ENCODE measurements at places on chromosomes 5 and 9. TPM values are rescaled to one million over a fixed set of nuclear protein-coding genes. Genes with fewer than 3 reads are reported as not detected.

Gene ANKRD34B
- not detected for total RNA-seq

- H3K27me3 ChIP-seq: no peaks in the 10 kb centered on the region
- no peak overlapping the region for H3K4me3 ChIP-seq
- no peak for DNase-seq
- no peak overlapping the region for H3K27ac ChIP-seq
- H3K4me1 ChIP-seq: no peaks in the 10 kb centered on the region
- no peaks in the 10 kb centered on the region for H3K36me3 ChIP-seq
Observed at GRCh38 chr5:118007262-118007661, 981.1 kb downstream of the DTWD2 start.

Gene GMCL2
- total RNA-seq: not detected

DNA sequence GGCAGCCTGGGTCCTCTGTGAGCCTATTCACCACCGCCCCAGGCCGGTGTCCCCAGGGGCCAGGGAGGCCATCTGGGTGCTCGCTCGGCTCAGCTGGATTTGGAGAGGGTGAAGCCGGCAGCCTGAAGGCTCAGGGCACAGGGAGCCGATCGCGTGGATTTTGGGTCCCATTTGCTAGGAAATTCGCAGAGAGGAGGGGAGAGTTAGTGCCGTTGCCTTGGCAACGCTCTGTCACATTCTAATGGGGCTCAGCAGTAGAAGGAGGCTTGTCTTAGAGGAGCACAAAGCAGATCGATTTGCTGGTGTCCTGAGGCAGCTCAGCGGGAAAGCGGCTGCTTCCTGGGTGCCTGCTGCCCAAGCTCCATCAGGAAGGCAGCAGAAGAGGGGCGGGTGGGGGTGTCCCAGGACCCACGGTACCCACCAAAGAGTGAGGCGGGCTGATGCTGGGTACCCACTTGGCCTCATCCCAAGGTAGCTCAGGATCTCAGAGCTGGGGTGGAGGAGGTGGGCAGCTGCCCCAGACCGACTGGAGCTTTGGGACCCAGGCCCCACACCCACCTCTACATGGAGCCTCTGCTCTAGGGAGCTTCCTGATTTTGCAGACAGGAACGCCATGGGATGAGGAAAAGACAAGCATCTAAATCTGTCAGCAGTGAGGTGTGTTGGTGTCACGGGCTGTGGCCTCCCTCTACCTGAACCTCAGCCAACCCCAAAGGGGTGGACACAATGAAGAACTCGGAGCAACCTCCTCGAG lies 17.1 kb upstream of the OLFM1 start:
- H3K4me3 ChIP-seq: no peak overlapping the region
- no peaks in the 10 kb centered on the region for H3K4me1 ChIP-seq
- no peaks in the 10 kb centered on the region for H3K36me3 ChIP-seq

Gene LRRC19
- total RNA-seq: not detected

Gene IL4
- total RNA-seq: not detected

- no peak overlapping the region for H3K27ac ChIP-seq
- no peak overlapping the region for H3K4me3 ChIP-seq
- H3K36me3 ChIP-seq: no peaks in the 10 kb centered on the region
- no peak for DNase-seq
Observed at GRCh38 chr5:3839151-3839550, 243.5 kb downstream of the IRX1 start.

- DNase-seq: no peak
- no peaks in the 10 kb centered on the region for H3K4me1 ChIP-seq
- peaks cover 4% of the 10 kb centered on the region for H3K27me3 ChIP-seq
- H3K27ac ChIP-seq: no peak overlapping the region
Observed at GRCh38 chr5:112407240-112407639, 11.8 kb downstream of the EPB41L4A start.

GRCh38 chr5:116763987-116764866 lies 189.6 kb upstream of the SEMA6A start:
- H3K4me3 ChIP-seq: no peak overlapping the region
- H3K36me3 ChIP-seq: no peaks in the 10 kb centered on the region
- H3K4me1 ChIP-seq: peaks cover 17% of the 10 kb centered on the region
- DNase-seq: no peak
- no peaks in the 10 kb centered on the region for H3K27me3 ChIP-seq
- no peak overlapping the region for H3K27ac ChIP-seq

Gene OR2S2
- total RNA-seq: not detected

DNA sequence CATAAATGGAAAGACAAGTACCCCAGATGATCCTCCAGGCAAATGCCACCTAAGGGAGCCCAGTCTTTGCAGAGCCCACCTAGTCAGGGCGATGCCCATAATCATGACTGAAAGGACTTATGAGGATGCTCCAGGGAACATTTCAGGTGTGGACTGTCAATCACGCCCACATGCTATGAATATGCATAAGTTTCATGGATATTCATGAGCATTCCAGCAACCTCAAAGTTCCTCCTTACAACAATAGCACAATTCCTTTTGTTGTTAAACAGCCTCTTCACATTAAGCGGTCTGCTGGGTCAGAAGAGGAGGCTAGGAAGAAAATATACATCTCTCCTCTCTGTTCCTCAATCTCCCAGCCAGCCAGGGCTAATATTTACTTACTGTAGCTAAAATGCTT lies 161.6 kb downstream of the C5orf15 start:
- no peak overlapping the region for H3K27ac ChIP-seq
- H3K4me3 ChIP-seq: no peak overlapping the region
- H3K27me3 ChIP-seq: peaks cover 37% of the 10 kb centered on the region
- H3K36me3 ChIP-seq: no peaks in the 10 kb centered on the region
- H3K4me1 ChIP-seq: no peaks in the 10 kb centered on the region
- DNase-seq: no peak

- H3K4me1 ChIP-seq: no peaks in the 10 kb centered on the region
- no peak overlapping the region for H3K4me3 ChIP-seq
- H3K36me3 ChIP-seq: no peaks in the 10 kb centered on the region
- H3K27me3 ChIP-seq: no peaks in the 10 kb centered on the region
- H3K27ac ChIP-seq: no peak overlapping the region
Observed at GRCh38 chr5:96638561-96638960, 23.6 kb upstream of the CAST start.

Gene PTAR1
- total RNA-seq: 32.2 TPM

DNA sequence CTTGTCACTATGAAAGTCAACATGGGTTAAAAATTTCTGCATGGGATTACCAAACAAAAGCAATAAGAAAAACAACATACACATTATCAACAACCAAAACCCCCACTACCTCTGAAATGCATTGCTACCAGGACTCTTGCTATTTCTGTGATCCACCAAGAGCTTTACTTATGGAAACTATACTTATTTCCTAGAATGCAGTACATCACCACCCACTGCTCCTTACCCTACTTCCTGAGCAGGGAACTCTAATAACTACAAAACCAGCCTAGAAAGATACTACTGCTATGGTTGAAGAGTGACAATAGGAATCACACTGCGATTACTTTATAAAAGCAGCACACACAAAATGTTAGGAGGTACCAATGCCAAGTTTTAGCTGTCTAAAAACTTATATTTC lies 22.2 kb downstream of the LURAP1L start:
- H3K27me3 ChIP-seq: no peaks in the 10 kb centered on the region
- H3K4me1 ChIP-seq: no peaks in the 10 kb centered on the region
- no peak for DNase-seq
- no peak overlapping the region for H3K27ac ChIP-seq
- H3K36me3 ChIP-seq: no peaks in the 10 kb centered on the region

DNA sequence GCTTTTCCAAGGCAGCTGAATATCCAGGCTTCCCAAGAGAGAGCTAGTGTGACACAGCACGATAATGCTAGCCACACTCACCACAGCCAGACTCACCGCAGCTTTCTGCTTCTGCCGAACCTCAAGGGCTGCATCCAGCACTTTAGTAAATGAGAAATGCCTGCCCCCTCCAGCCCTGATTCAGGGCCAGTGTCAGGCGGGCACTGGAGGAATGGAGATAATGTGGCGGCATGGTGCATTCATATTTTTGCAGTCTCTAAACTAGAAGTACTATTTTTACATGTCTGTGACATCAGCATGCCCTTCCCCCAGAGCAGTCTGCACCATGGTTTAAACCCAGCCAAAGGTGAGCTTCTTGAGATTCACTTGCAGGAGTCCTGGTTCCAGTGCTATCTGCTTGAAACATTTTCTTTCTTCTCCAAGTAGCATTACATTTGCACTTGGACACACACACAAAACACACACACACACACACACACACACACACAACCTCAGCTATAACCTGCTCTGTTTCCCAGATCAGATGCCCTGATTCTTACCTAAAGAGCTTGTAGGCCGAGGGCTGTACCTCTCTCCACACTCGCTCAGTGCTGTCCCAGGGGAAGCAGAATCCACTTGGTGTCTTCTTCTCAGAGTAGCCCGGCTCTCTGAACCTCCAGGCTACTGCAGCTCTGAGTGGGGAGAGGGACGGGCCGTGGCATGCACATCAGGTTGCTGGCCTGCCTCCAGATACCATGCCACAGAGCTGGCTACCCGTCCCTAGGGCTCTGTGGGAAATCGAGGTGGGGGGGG lies at the start of gene FGF1:
TSS of gene FGF1 (minus strand) at position 673 of the 792 bp plus-strand sequence. CDS start 71,963 bp downstream, outside the sequence.
- no peak for DNase-seq
- peaks cover 10% of the 10 kb centered on the region for H3K4me1 ChIP-seq
- no peaks in the 10 kb centered on the region for H3K36me3 ChIP-seq
- H3K4me3 ChIP-seq: no peak within 1 kb of the TSS
- no peaks in the 10 kb centered on the region for H3K27me3 ChIP-seq

DNA sequence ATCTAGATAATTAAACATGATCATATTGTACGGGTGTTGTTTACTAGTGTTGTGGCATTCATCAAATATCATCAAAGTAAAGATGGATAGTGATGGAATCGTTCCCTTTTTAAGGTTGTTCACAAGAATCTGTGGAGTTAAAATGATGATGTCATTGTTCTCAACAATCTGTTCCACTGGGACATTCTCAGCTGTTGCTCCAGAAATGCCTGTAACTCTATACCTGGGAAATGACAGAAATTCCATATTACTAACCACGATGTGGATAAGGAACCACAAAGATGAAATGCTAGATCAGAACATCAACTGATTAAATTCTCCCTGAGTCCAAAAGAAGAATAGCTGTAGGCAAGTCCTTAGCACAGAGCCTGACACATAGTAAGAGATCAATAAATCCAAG lies 38.0 kb downstream of the RIGI start:
- H3K27ac ChIP-seq: no peak overlapping the region

DNA sequence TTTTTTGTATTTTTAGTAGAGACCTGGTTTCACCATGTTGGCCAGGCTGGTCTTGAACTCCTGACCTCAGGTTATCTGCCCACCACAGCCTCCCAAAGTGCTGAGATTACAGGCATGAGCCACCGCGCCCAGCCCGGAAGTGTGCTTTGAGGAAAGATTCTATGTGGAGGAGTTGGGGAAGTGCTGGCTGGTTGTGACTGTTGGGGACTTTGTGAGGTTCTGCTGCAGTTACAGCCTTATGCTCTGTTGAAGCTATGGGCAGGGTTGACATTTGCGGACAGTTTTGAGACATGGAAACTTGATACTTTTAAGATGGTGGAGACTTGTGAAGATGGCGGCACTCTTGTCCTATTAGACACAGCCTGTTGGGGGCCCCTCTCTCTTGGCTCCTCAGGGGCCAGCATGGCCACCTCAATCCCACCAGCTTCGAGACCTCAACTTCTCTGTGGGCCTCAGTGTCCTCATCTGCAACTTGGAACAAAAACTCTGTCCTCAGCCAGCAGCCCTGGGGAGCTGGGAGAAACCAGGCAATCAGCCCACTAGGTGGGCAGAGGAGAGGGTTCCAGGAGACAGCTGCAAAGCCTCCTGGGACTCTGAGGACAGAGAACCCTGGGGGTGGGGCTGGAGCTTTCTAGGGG lies 24.9 kb downstream of the C9orf50 start:
- no peak for DNase-seq
- H3K4me1 ChIP-seq: peaks cover 93% of the 10 kb centered on the region
- peak overlapping the region; percentile 57 for H3K4me3 ChIP-seq
- no peaks in the 10 kb centered on the region for H3K27me3 ChIP-seq

Gene NDFIP1
- 37.8 TPM for total RNA-seq

GRCh38 chr9:114905170-114905940 lies 25.0 kb downstream of the TNFSF8 start:
- no peak for DNase-seq
- H3K36me3 ChIP-seq: no peaks in the 10 kb centered on the region
- no peak overlapping the region for H3K4me3 ChIP-seq
- H3K27ac ChIP-seq: no peak overlapping the region
- H3K4me1 ChIP-seq: peaks cover 20% of the 10 kb centered on the region
- H3K27me3 ChIP-seq: peaks cover 26% of the 10 kb centered on the region

- no peak for DNase-seq
- no peaks in the 10 kb centered on the region for H3K27me3 ChIP-seq
- H3K27ac ChIP-seq: no peak overlapping the region
- no peak overlapping the region for H3K4me3 ChIP-seq
- no peaks in the 10 kb centered on the region for H3K4me1 ChIP-seq
Observed at GRCh38 chr5:33425314-33425713, 15.5 kb upstream of the TARS1 start.

- no peaks in the 10 kb centered on the region for H3K36me3 ChIP-seq
- H3K27ac ChIP-seq: no peak overlapping the region
- H3K4me1 ChIP-seq: no peaks in the 10 kb centered on the region
- no peak for DNase-seq
Observed at GRCh38 chr9:98870782-98871557, 63.5 kb downstream of the GALNT12 start.

GRCh38 chr9:112711050-112711689 lies 6.7 kb downstream of the INIP start:
- no peaks in the 10 kb centered on the region for H3K27me3 ChIP-seq
- H3K4me1 ChIP-seq: no peaks in the 10 kb centered on the region
- no peak overlapping the region for H3K4me3 ChIP-seq
- peaks cover 3% of the 10 kb centered on the region for H3K36me3 ChIP-seq
- no peak overlapping the region for H3K27ac ChIP-seq
- no peak for DNase-seq

DNA sequence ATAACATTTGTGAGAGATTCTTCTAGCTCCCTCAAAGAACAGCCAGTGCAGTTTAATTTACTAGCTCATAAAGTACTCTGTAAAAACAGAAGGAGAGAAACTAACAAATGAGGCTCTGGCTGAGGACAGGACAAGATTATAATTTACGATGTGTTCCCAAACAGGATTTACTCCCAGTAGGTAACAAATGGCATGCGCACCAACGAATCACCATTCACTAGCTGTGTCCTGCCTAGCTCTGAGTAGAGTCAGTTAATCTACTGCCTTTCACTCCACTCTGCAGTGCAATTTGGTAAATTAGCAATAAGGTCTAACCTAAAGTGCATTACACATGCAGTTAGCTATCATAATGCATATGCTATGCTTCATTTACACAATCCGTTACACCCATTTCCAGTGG lies 497.4 kb upstream of the CCNG1 start:
- H3K36me3 ChIP-seq: no peaks in the 10 kb centered on the region
- H3K27me3 ChIP-seq: no peaks in the 10 kb centered on the region
- H3K4me3 ChIP-seq: no peak overlapping the region
- no peak for DNase-seq

- no peak overlapping the region for H3K27ac ChIP-seq
- H3K36me3 ChIP-seq: peaks cover 50% of the 10 kb centered on the region
- no peak overlapping the region for H3K4me3 ChIP-seq
- DNase-seq: no peak
Observed at GRCh38 chr5:169591636-169592035, 8.1 kb downstream of the SPDL1 start.

Gene FAM221B
- total RNA-seq: not detected
